Left kidney (tissue), 8 donors: ENCODE measurements at places on chromosomes 4 and X. TPM values are rescaled to one million over a fixed set of nuclear protein-coding genes. Genes with fewer than 3 reads are reported as not detected.

DNA sequence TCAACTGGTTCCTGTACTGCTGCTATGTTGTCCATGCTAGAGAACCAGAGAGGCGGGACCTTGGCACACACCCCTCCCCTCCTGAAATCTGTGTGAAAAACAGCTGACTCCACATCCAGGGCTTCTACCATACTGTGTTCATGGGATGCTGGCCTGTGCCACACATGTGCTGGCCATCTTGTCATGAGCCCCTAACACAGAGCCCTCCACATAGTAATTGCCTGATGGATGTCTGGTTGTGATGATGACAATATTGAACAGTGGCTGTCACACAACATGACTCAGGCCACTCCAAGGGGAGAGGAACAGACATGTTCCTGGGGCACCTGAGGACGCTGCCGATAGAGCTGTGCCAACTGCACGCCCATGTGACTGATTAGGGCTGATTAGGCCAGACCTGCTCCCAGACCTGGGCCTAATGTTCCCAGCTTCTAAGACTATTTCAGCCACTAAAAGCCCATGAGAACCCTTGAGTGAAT is 13.1 kb downstream of the SLC25A5 start:
- DNase-seq, result no peak

DNA sequence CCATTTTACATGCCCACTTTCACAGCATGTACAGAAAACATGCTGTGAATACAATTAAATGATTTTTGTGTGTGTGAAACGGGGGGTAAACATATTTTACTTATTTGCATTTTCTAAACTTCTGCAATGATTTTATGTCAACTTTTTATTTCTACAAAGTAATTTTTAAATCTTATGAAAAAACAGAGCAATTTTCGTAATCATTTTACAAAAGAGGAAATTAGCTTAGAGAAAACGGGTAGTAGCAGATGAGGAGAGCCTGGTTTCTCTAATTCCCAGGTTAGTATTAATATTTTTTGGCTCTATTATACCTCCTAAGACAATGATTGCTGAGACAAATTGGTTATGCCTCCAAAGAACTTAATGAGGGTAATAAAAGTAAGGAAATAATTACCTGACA is 3.2 kb downstream of the TKTL2 start:
- no peak for DNase-seq

DNA sequence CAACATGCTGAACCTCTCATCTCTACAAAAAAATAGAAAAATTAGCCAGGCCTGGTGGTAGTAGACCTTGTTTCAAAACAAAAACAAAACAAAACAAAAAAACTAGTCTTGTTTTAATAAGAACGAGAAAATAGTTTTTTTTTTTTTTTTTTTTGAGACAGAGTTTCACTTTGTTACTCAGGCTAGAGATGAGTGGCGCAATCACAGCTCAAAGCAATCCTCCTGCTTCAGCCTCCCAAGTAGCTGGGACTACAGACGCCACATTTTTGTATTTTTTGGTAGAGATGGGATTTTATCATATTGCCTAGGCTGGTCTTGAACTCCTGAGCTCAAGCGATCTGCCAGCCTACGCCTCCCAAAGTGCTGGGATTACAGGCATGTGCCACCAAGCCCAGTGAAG is 47.7 kb upstream of the UGDH start:
- DNase-seq, result no peak

DNA sequence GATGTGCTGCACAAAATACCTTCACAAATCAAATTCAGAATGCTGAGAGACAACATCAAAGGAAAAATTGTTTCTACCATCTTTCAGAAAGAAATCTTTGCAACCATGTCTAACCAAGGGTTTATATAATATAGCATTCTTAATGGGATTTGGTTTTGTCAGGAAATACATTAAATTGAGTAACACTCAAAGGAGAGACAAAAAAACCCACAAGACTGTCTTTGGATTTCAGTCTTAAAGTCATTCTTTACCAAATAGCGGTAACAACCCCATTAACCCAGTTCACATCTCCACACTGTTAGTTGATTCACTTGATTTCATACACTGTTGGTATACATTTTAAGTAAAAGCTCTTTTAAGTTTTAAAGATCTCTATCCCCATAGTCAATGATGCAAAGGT is 145.7 kb upstream of the EDNRA start:
- DNase-seq, result no peak

DNA sequence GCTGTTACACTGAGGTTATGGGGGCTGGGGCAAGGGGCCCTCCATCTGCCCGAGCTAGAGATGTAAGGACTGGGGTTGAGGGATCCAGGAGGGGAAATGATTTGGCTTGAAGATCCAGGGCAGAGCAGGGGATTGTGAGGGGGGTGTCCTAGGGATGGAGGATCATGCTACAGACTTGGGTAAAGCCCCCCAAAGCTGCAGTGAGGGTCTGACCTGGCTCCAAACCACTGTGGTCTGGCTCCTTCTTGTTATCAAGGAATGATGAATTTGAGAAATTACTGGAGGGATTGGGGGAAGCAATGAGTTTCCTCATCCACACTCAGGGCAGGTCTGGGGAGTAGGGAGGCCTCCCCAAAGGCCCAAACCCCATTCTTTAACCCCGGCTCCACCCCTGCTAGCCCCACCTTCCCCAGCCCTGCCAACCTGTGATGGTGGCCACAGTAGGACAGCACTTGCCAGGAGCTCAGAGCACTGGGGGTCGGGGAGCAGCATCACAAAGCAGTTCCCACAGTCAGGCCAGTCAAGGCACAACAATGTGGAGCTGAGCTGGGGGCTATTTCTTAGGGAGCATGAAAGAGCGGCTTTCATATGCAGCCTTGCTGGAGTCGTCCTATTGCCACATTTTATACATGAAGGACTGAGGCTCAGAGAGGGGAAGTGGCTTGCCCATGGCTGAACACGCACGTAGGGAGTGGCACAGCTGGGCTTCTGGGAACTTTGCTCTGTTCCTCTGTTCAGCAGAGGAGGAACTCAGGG is 165.5 kb downstream of the EFNB1 start:
- no peak for DNase-seq

GRCh38 chr4:159272273-159273140 is 169.6 kb downstream of the RAPGEF2 start:
- no peak for DNase-seq

DNA sequence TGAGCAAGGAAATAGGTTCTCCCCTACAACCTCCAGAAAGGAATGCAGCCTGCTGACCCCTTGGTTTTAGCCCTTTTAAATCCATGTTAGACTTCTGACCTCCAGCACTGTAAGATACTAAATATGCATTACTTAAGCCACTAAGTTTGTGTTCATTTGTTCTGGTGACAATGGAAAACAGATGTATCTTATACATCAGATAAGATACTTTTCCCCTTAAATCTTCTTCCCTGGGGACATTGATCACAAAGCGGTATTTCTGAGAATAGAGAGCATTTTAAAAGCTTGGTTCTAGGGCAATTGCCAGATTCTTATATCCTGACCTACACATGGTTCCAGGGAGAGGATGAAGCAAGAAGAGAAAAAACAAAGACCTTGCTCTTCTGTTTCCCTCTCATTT is 6.5 kb upstream of the TMEM184C start:
- DNase-seq, result no peak

- DNase-seq, result no peak
Observed at GRCh38 chr4:60344908-60345307, 855.2 kb upstream of the ADGRL3 start.

DNA sequence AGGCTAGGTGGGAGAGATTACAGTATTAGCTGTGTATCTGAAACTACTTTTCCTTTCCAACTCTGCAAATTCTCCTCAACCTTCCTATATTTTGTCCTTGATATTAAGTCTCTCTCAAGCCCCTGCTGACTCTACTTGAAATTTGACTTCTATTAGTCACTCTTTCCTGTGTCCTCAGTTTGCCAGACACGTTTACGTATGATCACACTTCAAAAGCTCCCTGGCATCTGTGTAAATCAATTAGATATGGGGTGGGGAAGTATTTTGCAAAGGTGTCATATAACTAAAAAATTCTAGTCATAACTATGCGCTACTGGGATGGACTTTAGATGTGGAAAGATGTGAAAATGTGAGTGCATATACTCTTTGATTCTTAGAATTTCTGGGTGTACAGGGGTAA is 67.4 kb upstream of the ARHGAP24 start:
- no peak for DNase-seq

DNA sequence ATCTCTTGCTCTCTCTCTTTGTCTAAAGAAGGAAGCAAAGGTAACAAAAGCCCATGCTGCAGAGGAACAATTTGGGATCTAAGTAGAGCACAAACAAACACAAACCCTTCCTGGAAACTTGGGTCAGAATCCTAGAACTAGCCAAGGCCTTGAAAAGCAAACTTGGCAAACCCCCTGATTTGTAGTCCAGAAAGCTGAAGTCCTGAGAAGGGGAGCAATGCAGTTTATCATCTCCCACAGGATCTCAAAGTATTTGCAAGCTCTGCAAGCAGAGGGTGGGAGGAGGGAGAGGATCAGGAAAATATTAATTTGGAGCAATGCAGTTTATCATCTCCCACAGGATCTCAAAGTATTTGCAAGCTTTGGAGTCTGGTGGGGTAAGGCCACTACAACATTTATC is 379.5 kb upstream of the FGF13 start:
- no peak for DNase-seq

DNA sequence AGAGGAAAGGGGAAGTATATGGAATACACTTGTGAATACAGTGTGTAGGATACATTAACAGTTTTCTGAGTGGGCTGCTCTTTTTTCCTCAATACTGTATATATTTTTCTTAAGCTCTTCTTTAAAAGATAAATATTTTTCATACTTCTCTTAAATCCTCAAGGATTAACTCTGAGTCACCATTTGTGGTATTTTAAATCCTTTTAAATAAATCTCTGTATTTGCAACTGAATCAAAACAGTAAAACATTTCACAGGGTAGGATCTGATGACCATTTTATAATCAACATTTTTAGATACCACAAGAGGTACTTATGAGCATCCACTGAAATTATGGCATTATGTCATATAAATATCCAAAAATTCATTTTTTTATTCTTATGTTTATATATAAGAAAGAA is 87.6 kb downstream of the GAB1 start:
- no peak for DNase-seq

DNA sequence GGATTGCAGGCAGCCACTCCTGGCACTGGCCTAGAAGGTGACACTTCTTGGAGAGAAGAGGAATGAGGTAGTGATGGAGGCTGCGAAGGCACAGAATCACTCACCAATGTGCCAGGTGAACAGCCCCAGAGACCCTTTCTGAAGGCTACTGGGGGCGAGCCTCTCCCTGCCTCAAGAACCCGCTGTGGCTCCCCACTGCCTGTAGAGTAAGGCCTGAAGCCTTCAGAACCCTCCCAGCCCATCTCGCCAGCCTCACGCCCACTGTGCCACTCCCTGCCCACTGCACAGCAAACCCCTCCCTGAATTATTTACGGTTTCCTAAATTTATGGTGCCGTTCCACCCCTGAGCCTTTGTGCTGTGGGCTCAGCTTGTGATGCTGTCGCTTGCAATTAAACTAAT is 24.2 kb upstream of the SORCS2 start:
- DNase-seq, result no peak

DNA sequence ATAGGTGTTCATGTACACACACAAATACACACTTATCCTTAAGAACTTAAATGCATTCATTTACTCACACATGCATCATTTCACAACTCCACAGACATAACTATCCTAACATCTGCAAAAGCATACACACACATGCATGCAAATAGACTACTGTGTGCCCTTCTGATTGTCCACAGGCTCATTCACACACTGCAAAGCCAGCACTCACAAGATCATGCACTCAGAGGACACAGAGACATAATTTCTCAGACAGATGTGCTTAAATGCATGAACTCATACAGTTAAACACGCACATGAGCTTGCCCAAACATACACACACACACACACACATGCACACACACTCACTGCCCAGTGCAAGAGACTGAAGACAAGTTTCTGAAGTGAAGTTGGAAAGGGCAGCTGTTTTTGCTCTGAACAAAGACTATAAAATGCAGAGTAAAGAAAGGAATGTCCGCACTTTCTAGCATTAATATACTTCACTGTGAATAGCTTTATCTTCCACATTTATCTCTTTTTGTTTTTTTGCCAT is 1018.0 kb upstream of the HS3ST1 start:
- peak; percentile 15 for DNase-seq

DNA sequence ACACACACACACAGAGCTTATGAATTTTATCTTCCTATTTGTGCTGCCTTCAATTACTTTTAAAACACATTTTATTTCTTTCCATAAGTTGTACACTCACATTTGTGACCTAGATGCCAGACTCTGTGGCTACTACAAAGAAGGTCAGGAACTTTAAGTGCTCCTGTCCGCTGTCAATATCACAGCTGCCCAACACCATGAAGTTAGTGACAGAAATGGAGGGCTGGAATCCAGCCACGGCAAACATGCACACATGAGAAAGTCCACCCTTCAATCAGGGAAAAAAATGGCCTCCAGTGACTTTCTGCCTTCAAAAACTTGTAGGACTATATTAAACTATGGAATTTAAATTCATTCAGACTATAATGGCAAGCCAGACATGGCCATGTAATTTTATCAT is 334.4 kb upstream of the FSTL5 start:
- DNase-seq, result no peak

Gene CXCL8
- 0.63 TPM for polyA plus RNA-seq

Gene MAPK10
- polyA plus RNA-seq, result 89.8 TPM

Gene GPRIN3
- 8.6 TPM for polyA plus RNA-seq

Gene GNL3L
- polyA plus RNA-seq, result 23.7 TPM

Gene LIMCH1
- polyA plus RNA-seq, result 121 TPM

Gene ZNF157
- polyA plus RNA-seq, result 1.6 TPM
